ENCODE measurements at places on chromosomes 4 and X.
A peak's percentile ranks its signal among the peaks of the same experiment; 100 is the strongest.

DNA sequence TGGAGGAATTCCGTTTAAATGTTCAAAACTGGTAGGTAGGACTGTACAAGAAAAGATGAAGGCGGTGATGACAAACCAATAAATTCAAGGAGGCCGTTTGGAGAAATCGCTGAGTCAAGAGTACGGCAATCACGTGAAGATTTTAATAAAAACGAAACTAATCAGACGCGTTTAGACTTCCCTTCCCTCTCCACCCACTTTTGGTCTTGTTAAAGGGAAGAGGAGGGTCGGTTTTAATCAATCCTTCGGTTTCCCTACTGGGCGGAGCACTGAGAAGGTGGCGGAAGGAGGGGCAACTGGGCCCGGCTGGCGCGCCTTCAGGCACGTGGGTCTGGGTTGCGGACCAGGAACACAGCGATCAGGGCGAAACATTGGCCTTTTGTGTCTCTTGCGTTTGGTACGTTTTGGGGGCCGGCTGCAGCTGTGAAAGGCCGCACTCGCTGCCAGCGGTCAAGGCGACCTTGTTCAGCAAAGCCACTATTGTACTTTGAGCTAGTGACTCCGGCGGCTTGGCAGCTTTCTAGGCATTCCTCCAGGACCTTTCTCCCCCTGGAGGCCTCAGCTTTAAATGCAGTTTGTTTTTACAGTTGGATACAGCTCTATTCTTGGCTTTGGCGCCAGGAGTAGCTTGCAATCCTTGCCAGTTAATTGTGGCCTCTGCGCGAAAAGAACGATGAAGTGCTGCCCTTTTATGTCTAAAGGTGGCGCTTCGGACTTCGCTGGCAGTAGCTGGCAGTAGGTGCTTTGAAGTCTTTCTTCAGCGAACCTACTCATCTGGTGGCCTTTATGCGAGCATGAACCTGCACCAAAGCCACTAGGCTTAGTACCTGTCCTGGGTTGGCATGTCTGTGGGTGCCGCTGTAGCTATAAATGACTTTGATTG lies 16.8 kb upstream of the LAMP2 start:
- peak; percentile 33 for DNase-seq

- DNase-seq, result no peak
These were observed 28.0 kb downstream of the PRPS2 start for GRCh38 chrX:12819222-12819621.

GRCh38 chr4:139942241-139942640 lies 211.7 kb downstream of the MAML3 start:
- DNase-seq, result no peak

GRCh38 chrX:123817288-123817894 lies 42.5 kb upstream of the XIAP start:
- DNase-seq, result no peak

DNA sequence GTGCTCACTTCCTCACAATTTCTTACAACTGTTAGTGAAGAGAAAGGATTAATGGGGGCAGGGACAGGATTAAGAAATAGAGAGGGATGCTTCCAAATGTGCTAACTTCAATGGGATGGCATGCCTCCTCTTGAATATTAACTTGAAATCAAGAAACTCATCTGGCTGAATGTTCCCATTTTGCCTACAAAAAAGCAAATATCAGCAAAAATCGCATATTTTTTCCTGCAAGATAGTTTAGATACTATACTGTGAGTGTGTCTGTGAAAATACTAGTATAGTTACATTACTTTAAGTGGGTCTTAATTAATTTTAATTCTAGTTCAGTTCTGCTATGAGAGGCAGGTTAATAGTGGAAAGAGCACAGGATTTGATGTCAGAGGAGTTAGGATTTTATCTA lies 4.9 kb downstream of the PAICS start:
- DNase-seq, result no peak

GRCh38 chr4:30727409-30727808 lies 7.2 kb downstream of the PCDH7 start:
- DNase-seq, result no peak

DNA sequence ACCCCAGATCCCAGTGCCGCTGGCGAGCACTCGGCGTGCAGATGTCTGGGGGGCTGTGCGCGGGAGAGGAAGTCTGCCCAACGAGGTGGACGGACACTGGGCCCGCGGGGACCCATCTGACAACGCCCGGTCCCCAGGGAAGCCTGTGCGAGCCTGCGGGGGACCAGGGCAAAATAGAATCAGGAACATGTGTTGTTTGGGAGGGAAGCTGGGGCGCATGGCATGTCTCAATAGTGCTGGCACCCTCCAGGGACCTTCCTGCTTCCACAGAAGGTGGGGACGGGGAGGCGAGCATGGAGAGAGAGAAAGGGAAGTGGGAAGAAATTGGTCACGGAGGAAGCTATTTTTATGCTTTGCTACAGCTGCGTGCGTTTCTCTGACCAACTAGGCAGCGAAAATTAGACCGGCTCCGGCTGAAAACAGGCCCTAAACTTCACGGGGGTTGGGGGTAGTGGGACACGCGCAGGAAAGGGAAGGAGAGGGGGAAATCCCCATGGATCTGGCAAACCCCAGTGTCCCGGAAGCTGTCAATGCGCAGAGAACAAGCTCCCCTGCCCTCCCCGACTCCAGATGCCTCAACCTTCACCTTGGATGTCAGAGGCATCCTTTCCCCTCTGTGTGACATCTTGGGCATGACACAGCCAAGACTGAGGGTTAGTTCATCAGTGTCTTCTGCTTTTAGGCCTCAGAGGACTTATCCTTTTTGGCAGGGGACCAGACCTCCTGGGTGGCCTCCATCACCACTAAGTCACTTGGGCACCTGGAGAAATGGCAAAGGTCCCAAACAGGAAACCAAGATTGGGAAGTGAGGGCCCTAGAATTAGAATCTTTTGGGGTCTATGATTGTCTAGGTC lies 169.8 kb upstream of the BCOR start:
- no peak for DNase-seq

DNA sequence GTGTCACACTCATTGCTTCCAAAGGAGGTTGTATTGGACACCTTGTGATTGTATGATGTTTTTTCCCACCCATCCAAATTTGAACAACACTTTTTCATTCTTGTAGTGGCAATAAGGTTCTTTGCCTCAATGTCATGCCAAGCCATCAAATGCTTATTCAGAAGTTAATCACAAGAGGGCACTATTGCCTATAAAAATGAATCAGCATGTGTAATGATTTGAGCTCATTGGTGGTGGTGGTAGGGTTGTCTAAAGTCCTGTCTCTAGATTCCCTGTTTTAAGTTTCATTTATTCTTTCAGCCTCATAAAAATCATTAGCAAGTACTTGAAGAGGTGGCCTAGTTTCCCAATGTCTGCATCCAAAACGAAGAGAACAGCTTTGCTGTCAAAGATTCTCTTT lies 37.0 kb downstream of the IRS4 start:
- DNase-seq, result no peak

DNA sequence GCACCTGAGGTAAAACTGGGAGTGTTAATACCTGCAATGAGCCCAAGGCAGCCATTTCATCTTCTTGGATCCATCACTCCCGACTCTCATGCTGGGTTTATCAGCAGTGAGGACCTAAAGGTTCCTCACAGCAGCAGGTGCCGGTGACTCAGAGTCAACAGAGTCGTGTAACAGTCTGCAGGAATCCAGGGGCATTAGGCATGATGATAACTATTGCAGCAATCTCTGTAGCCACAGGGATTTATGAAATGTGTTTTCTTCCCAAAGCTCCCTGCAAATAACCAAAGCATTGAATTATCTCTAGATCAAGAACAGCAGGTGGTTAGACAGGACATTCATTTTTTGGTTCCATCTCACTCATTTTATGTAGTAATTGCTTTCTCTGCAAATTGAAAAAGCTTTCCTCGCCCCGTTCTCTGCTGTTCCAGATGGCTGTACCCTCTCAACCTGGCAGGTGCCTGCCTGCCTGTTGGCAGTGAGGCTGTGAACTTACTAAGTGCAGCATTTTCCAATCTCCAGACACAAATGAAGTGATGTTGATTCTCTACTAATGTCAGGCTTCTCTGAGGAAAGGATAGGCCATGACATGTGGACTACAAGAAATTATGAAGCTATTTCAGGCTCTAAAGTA lies 48.1 kb upstream of the TSPAN7 start:
- DNase-seq, result no peak

GRCh38 chrX:16601885-16602284 lies 48.1 kb upstream of the S100G start:
- DNase-seq, result no peak

GRCh38 chr4:124806403-124806802 lies 93.9 kb upstream of the ANKRD50 start:
- DNase-seq, result no peak

- no peak for DNase-seq
These were observed 237.8 kb upstream of the ANXA3 start for GRCh38 chr4:78313754-78314120.

GRCh38 chrX:132046533-132046932 lies 23.4 kb downstream of the STK26 start:
- no peak for DNase-seq

DNA sequence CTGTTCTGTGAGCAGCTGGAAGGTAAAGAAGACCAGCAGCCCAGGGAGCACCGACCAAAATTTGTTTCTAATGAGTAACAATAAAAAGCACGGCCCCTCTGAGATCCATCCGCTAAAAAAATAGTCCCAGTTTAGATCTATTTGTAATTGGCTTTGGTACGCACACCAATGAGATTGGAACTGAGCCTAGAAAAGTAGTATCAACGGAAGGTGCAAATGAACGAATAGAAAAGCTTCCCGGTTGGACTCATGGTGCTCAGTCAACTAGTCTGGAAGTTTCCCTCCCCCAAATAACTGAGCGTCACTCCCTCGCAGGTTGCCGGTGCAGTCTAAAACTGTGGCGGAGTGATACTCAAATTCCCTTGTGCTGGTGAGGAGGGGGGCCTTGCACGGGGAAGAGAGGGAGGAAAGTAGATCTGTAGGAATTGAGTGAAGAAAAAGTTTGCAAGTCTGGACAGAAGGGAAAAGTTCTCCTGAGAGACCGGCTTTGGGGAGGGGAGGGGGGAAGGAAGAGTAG lies at the start of gene COL4A5:
TSS of gene COL4A5 (plus strand) at position 413 of the 517 bp plus-strand sequence. CDS start 288 bp downstream, outside the sequence.
- DNase-seq, result no peak

DNA sequence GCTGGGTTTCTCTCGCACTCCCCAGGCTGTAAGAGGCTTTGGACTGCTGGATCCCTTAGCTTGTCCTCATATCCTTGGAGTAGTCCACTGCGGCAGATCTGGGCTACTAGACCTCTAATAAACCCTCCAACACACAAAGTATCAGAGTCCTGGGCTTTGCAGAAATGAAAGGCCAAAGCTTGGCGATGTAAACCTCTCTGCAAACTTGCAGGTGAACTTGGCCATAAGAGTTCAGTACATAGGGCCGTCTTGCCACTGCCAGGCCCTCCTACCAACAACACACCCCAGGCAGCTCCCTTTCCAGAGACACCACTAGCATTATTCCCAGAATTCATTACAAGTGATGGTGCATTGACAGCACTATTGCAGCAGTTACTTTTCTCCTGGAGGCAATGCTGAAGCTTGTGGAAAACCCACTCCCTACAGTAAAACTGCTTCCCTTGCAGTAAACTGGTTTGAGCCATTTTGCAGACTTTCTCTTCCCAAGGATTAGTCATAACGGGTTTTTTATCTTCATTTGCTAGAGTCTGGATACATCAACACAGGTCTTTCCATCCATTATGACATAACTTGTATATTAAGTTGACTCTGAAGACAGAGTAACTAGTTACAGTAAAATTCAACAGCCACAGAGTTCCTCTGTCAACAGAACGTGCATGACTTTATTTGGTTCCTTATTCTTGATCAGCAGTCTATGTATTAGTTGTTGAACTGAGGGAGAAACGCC lies 2.4 kb downstream of the ANKRD50 start:
- DNase-seq, result no peak

- no peak for DNase-seq
These were observed 9.3 kb upstream of the GRPR start for GRCh38 chrX:16113978-16114565.

DNA sequence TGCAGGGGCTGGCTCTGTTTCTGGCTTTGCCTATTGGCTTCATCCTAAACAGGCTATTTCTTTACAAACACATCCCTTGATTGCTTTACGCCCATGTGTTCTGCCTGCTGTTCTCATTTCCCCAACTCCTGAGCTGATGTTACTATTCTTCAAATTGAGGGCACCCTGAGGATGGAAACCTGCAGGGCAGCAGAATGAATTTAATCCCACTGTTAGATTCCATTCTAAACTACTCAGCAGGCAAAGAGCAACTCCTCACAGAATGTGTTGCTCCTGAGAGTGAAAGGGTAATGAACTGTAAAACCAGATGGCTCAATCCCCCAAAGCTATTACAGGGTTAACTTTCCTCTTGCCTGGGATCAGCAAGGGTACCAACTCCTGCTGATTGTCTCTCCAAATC lies 75.7 kb downstream of the ANKRD50 start:
- no peak for DNase-seq

DNA sequence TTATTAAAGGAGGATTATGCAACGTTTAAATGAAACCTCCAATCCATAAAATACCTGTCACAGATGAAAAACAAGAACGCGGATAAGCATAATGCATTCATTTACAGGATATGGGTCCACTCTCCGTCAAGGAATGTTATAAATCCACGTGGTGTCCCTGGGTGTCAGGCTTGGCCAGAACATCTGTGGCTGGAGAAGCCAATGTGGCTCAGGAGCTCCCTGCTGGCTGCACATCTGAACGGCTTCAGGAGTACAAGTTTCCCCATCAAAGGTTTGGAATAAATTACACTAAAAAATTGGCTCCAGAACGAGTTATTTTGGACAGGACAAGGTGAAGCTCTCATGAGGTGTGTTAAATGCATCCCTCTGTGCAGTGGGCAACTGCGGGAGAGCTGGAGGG lies 87.8 kb upstream of the LEF1 start:
- DNase-seq, result no peak

DNA sequence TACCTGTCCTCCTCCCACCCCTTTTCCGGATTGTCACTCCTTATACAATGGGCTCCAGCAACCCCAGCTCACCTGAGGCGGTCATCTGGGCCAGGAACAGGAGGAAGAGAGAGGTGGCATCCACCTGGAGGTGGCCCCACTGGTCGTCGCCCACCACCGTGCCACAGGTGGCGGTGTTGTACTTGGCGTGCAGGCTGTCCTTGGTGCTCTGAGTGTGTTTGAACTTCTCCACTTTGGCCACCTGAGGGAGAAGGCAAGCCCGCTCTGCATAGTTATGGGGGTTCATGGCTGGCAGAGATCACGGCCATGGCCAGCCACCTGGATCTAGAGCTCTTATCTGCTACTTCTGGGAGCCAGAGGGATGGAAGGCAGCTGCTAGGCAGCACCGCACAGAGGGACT lies 32.9 kb downstream of the PHKA2 start:
- no peak for DNase-seq

GRCh38 chr4:143763587-143763986 lies 63.1 kb upstream of the FREM3 start:
- DNase-seq, result no peak

Measured in activated T-cell treated with anti-CD3 and anti-CD28 coated beads for 48 hours (primary cell).